Cortex of kidney (tissue), 1 donor: ENCODE measurements at places on chromosomes 6 and 20.

DNA sequence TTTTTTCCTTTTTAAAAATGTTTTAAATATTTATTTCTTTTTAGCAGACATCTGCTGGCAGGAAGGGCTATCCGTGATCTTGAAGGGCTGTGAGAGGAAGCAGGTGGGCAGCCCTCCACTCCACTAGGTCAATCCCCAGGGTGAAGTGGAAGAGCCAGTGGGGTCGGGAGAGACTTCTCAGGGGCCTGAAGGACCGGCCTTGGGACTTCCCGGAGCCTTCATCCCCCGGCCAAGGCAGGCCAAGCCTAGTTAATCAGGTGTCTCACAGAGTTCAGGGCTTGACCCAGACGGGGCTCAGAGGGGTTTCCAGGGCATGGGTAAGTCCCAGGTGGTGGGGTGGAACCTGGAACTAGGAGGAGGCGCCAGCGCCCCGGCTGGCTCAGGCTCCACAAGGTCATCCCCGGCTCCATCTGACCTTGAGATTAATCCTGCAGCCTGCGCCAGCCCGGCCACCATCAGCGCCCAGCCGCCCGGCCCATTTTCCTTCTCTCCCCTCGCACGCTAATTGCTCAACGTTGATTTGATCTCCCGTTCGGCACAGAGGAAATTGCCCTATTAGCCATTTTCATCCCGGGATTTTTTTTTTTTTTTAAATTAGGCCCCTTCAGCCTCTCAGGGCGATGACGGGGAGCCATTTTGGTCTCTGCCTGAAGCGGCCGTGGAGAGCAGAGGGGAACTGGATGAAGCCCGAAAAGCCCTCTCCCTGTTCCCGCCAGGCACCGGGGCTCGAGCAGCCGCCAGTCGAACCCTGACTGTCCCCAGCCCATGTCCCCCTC is 44.4 kb downstream of the MDFI start:
- DNase-seq, result no peak

DNA sequence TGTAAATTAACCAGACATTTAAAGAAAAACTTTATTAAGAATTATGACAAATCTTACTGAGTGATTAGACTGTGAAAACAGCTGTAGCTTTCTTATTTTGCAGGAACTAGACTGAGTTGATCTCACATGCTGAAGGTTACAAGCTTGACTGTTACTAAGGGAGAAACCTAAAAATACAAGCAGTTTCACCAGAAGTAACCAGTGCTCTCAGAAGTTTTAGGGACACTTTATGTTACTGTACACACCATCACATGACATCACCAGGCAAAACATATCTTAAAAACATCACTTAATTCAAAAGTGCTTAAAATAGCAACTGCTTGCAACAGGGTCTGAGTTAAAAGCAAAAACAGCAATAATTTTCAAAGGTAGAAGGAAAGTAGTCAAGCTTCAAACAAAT is 5.4 kb downstream of the FBXO30 start:
- DNase-seq, result no peak

DNA sequence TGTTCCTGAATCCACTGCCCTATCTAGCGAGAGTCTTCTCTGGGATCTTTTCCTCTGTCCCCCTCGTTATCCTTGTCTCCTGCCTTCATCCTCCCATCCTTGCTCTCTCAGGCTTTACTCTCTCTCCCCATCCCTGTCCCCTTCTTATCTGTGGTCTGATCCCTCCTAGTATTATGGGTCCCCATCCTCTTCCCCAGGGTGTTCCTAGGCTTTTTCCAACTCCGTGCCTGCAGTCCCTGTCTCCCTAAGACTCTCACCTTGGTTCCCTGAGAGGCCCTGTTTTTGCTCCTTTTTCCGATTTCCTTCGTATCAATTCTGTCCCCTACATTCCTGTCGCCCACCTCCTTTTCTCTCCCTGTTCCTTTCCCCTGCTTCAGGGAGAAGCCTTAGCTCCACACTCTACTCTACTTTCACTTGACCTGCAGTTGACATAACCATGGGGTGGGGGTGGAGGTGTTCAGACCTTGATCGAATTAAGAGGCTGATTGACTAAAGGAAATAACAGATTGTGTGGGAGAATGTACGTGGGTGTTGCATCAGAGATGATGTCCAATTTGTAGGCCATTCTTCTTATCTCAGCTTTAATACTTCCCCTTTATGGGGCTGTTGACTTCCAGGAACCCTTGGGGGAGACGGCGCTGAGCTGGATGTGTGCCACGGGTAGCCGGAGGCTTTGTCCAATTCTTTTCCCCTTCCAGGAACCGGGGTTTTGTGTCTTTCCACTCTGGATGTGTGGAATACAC is 905 bp downstream of the PPARD start:
- no peak for DNase-seq

- no peak for DNase-seq
Measured at GRCh38 chr6:136803608-136804007, 11.3 kb upstream of the MAP3K5 start.

DNA sequence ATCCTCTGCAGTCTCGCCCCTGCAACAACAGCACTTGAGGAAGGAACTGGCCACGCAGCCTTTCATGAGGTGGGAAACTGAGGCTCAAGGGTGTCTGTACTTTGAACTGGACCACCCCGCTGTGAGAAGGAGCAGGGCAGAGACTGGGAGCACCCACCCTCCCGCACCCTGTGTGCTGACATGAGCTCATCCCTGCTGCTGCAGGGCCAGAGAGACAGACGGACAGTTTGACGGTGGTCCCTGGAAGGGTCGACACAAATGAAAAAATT is 16.9 kb upstream of the MRGBP start:
- no peak for DNase-seq

GRCh38 chr6:125886021-125886420 is 70.5 kb upstream of the HINT3 start:
- DNase-seq, result no peak

GRCh38 chr20:51574248-51575033 is 31.9 kb upstream of the NFATC2 start:
- no peak for DNase-seq

DNA sequence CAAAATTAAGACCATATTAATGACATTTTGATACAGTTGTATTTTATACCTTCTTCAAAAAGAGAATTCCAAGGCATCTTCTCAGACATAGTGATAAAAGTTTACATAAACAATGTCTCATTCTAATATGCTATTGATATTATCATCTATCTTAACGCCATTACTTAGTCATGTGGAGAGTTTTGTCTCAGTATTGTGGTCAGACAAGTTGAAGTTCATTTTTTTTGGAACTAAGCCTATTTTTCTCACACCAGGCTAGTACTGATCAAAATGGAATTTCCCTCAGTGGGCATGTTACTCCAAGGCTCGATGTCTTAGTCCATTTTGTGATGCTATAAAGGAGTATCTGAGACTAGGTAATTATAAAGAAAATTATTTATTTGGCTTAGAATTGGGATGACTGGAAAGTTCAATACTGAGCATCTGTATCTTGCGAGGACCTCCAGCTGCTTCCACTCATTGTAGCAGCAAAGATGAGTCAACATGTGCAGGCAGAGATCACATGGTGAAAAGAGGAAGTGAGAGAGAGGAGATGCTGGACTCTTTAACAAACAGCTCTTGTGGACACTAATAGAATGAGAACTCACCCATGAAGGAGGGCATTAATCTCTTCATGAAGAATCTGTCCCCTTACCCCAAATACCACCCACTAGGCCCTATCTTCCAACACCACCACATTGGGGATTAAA is 825.5 kb upstream of the MANEA start:
- no peak for DNase-seq

DNA sequence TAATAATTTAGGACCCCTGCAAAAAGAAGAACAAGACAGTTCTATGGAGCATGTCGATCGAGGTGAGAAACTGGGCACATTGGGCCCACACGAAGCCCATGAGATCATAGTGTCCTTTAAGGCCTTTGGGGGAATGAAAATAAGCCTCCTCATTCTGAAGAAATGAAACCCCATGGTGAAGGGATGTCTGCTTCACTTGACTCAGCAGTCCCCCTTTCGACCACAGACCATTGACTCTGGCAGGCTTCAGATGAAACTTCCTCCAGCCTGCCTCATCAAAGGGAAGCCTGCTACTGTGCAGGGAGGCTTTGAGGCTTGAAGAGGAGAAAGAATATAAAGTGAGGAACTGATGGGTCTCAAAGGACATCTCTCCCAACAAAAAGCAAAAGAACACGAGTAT is 144.2 kb upstream of the FBXL4 start:
- DNase-seq, result no peak

DNA sequence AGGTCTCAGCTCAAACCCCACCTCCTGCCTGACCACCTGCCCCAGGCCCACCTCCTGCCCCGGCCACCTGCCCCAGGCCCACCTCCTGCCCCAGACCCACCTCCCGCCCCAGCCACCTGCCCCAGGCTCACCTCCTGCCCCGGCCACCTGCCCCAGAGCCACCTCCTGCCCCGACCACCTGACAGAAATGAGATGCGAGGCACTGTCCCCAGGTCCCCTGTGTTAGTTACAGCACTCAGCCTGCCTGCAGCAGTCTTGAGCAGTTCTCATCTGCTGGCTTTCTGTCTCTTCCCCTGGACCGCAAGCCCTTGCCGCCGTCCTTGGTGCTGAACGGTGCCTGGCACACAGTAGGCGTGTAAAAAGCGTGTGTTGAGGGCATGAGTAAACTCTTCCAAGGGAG is 79.5 kb downstream of the CDH4 start:
- DNase-seq, result no peak

- no peak for DNase-seq
Measured at GRCh38 chr6:107612762-107613415, 123.0 kb downstream of the SOBP start.

- no peak for DNase-seq
Measured at GRCh38 chr6:135289816-135290215, 108.7 kb downstream of the MYB start.
